Activated T-helper 1 cell treated with anti-CD3 and anti-CD28 coated beads, Interleukin-2, amount 50 U/mL, for 16 hours (primary cell): ENCODE measurements at places on chromosomes 3 and 15.

DNA sequence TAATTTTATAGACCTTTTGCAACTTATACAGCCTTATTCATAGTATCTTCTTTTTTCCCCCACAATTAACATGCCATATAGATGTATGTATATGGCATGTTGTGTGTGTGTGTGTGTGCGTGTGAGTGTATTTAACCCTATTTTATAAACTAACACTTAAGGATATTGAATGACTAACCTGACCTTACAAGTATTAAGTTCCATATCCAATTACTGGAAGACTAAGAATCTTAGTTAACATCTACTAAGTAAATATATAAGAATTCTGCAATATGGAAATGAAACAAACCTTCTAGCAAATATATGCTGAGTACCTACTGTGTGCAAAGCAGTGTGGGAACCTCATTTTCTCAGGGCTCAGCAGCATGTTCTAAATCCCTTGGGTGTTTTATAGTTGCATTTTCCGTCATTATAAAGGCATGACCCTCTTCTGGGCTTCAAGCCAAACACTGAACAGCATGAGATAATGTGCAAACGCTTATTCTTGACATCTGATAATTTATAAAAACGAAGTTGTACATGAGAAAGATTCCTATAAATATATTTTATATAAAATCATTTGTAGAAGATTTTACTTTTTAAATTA lies 105.5 kb downstream of the NLGN1 start:
- DNase-seq: no peak

DNA sequence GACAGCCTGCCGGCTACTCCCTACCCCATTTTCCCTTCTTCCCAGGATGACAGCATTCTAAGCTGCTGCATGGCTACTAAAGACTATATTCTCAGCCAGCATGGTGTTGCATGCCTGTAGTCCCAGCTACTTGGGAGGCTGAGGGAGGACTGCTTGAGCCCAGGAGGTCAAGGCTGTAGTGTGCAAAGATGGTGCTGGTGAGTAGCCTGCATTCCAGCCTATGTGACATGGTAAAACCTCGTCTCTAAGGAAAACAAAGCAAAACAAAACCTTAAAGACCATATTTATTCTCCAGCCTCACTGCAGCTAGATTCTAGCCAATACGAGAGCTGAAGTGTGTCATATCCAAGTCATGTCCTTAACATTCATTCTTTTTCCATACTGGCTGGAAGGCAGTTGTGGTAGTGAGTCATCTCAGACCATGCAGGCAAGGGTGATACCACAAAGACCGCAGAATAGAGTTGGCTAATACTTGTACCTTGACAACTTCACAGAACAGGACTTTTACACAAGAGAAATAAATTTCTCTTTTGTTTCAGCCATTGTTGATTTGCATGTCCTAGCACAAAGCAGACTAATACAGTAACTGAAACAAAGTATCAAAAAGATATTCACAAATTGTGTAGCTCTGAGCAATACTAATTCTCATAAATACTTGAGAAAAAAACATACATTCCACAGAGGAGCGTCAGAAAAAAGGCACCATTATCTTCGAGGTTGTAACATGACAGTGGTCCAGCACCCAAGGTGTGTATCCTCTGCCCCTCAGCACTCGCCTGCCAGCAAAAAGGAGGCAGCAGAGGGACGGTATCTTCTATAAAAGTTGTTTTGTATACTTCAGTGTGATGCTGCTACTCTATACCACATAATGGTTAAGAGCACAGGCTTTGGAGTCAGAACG lies 14.8 kb downstream of the PBRM1 start:
- no peak for DNase-seq

DNA sequence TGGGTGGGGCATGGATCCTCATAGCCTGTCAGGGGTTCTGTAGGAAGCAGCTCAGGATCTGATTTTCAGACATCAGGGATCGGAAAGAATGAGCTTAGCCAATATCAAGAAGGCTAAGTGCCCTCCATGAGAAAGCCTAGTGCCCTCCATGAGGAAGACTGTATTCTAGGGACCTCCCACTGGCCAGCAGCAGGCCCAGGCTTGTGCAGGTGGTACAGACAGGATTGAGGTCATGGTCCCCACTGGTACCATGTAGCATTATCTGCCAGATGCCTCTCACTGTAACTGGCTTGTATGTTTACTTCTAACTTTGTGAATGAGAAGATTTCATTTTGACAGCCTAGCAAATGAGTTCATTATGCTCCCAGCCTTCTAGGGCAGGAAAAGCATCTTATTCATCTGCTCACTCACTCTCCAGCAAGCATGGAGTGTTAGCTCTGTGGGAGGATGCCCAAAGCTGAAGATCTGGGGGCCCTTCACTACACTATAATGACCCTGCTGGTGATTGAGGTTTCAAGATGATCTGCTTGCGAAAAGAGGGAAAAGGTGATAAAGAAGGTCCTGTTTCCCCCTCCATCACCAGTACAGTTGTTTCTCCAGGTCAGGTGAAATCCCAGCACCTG lies 7.5 kb downstream of the EPHB1 start:
- DNase-seq: no peak

DNA sequence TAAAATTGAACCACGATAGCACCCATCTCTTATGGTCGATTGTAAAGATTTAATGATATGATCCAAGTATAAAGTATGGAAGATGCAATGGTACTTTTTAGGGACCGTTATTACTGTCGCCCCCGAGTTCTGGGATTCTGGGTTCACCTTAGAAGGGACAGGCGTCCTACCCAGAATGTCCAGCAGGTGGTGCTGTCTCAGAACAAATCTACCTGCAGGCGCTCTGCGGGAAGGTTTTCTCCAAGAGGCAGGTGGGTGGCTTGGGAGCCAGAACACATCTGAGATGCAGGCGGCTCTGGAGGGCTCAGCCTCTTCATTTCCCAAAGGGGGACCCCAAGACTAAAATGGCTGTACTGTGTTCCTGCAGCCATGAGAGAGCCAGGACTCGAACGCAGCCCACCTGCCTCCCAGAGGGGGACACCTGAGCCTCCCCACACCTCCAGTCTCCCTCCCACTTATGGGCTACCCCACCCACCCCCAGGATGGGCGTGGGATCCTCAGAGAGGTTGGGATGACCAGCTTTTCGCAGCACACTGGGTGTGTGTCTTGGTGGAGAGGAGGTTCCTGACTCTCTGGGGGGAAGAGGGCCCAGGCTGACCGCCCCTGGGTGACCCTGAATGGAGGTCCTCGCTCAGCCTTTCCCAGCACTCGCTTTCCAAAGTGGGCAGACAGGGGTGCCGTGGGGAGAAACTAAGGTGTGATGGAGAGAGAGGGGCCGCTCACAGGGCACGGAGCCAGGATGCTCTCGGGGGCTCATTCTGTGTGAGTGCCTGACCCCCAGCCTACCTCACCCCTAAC lies 28.1 kb upstream of the CORO2B start:
- DNase-seq: peak; percentile 53

DNA sequence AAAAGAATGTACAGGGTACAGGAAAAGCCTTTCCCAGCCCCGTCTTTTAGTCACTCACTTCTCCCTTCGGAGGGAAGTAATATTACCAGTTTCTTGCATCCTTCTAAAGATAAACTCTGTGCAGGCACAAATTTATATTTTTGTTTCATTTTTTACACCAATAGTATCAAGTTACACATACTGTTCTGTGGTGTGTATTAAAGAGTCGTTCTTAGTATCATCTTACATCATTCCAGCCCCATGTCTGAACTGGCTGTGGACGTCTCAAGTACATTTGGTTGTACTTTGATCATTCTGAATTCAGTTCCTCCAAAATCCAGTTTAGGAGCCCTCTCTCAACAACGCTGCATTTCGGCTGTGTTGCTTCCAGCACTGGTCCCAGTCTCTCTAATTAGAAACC lies 68.7 kb downstream of the LMLN start:
- DNase-seq: no peak

DNA sequence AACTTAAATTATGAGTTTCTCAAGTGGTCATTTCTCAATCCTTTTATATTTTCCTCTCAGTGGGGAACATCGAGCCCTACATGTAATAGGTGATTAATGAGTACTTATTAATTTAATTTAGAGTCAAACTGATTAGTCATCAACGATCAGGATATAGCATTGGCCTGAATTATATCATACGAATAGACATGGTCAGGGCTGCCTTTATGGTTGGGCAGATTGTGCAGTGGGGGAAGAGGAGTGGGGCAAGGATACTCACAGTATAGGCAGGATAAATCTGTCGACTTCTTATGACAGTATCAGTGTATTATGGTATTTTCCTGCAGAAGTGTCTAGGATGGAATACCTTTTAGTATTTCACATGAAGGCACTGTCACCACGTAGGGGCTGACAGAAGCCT lies 27.0 kb downstream of the C2CD4A start:
- DNase-seq: no peak

- DNase-seq: no peak
These were observed 8.5 kb downstream of the CALML4 start for GRCh38 chr15:68196445-68197169.

DNA sequence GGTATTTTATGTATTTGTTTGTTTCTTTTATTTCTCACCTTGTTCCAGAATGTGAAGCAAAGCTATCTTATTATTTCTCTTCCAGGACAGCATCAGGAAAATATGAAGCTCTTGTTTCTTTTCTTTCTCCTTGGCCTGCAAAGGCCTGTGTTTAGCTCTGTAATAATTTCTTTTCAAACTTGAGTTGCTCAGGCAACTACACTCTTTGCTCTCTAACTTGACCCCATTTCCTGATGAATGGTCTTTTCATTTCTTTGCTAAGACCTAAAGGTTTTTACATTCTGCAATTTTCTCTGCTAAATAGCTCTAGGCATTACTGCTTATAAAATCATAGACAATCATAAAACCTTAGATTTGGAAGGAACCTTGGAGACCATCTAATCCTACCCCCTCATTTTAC lies 26.2 kb upstream of the ZNF770 start:
- no peak for DNase-seq

DNA sequence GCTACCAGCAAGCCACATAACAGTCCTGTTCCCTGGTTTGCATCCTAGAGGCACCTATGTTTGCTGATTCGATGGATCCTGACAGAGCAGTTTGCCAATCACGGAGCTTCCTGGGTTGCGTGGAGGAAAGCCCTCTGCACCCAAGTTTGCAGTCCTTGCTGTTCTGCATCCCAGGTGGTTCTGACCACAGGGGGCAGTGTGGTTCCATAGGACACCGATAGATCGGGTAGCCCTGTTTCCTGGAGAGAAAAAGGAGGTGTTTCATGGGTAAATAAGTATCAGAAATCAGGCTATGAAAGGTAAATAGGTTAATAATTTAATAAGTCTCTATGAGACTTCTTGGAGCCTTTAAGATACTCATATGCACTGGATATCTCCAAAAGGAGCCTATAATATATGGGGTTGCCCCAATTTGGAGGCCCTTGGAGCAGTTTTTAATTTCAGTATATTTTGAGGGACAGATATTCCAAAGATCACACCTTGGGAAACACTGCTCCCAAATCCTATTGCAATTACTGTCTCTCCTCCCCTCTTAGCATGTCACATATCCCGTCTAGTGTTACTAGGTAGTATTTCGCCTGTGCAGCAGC lies 194.6 kb upstream of the TPM1 start:
- no peak for DNase-seq

DNA sequence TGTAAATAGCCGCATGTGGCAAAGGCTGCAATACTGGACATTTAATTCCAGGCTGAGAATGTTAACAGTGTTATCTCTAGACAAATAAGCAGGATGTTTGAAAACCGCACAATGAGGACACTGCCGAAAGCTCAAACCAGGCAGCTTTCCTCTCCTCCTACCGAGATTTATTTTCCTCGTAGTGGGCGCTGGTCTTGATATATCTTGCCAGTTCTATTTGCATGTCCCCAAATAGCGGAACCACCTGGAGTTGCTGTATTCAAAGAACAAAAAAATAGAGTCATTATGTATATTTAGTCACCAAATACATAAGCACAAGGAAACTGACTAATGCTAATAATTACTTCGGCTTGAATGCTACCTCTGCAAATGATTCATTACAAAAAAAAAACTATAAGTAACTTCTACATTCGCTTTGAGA lies 46.5 kb downstream of the CYFIP1 start:
- DNase-seq: no peak

GRCh38 chr3:172159962-172160538 lies 120.7 kb downstream of the FNDC3B start:
- DNase-seq: no peak

- DNase-seq: no peak
These were observed 368.4 kb downstream of the MECOM start for GRCh38 chr3:169295126-169295525.

DNA sequence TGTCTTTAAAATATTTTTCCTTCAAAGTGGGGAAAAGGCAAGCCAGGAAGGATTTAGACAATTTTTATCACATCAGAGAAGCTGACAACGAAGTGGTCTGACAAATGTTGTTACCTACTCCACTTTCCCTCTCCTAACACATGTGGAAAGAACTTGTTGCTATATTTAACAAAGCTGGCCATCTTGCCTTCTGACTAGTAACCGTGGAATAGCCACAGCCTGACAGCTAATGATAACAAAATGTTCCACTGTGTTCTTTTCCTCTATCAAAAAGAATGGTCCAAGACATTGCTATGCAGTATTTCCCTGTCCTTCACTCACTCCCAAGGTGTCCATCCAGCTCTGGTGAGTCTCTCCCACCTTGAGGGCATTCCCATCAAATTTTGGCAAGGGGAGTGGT lies 481.4 kb upstream of the THBS1 start:
- DNase-seq: no peak

DNA sequence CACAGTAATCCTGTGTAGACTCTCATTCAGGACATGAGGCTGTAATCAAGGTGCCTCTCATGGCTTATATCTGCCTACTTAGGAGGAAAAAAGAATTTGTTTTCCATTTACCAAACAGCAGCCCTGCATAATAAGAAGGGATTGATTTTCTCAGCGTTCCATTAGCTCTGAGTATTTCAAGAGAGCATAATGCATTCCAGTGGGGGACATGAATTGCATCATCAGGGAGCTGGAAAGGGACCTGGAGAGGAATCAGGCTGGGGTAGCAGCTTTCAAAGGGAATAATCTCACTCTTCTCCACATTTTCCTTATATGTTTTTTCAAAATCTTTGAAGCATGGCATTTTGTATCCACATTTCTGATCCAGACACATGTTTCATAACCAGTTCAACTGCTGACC lies 150.6 kb upstream of the ANKRD28 start:
- DNase-seq: no peak

GRCh38 chr3:37586280-37586679 lies 275.4 kb upstream of the CTDSPL start:
- no peak for DNase-seq

GRCh38 chr15:77497942-77498361 lies 77.3 kb downstream of the HMG20A start:
- no peak for DNase-seq

GRCh38 chr3:124951511-124952281 lies 17.1 kb upstream of the MUC13 start:
- DNase-seq: no peak

DNA sequence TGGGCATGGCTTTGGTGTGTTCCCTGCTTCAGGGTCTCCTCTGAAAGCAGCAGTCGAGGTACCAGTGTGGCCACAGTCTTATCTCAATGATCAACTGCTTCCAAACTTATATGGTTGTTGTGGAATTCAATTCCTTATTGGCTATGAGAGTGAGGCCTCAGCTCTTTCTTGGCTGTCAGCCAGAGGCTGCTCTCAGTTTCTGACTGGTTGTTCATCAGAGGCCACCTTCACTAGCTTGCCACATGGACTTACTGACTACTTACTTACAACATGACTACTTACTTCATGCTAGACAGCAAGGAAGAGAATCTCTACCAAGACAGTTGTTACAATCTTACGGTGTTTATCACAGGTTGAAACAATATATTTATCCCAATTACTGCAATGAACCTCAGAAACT lies 789.2 kb downstream of the DIPK2A start:
- DNase-seq: no peak

GRCh38 chr3:194714564-194714963 lies 28.9 kb downstream of the FAM43A start:
- DNase-seq: no peak

GRCh38 chr15:63035977-63036376 lies 6.6 kb upstream of the TPM1 start:
- DNase-seq: no peak
